Activated CD4-positive, alpha-beta T cell treated with anti-CD3 and anti-CD28 coated beads, Interleukin-2, amount 50 U/mL, for 16 hours (primary cell): ENCODE measurements at places on chromosomes 3 and 15.

DNA sequence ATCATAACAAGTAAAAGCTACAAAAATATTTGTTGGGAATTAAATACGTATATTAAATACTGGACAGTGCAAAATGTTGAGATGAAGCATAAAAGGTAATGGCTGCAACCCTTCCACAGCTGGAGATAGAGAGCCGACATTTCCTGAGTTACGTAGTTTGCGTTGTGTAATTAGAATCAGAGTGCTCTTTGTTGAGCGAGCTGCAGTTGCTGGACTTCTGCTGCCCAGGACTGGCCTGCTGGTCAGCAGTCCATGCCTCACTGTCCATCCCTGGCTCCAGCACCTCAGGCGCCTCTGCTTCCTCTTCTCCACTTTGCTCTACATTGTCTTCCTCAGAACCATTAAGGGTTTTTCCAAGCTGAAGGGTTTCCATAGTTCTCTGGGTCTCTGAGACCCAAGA, 28.4 kb upstream of the SHC4 start:
- no peak for DNase-seq

DNA sequence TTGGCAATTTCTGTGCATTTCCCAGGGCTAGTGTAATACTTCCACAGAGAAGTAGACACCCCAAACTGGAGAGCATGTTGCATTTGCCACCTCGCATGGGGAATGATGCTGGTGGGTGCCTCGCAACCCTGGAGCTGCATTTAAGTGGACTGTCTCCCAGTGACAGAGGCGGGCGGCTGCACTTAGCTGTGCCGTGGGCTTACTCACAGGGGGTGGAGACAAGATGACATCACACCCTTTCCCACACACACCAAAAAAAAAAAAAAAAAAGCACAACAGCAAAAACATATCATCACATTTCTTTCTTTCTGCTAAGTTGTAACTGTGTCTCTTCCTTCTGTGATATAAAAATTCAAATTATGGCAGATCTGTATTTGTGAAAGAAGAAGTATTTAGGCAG, at the start of gene ABI3BP:
ABI3BP (minus strand) TSS at position 113 of the 400 bp plus-strand sequence; CDS start at position 76, 37 bp downstream.
- no peak for DNase-seq

DNA sequence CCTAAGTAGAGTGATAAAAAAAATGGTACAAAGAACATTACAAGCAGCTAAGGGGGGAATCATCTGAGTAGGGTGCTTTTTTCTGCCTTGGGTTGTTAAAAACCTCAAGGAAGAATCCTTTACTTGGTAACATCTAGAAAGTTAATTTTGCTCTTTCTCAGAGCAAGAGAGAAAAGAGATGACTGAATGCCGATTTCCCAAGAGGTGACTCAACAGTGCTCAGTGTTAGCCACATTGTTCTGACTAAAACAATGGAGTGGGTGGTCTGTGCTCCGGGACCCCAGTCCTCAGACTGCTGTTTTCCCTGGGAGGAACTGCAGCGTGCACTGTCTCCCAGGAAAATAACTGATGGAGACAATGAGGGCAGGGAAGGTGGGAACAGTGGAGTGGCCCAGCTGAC, 41.1 kb upstream of the RASGRP1 start:
- no peak for DNase-seq

DNA sequence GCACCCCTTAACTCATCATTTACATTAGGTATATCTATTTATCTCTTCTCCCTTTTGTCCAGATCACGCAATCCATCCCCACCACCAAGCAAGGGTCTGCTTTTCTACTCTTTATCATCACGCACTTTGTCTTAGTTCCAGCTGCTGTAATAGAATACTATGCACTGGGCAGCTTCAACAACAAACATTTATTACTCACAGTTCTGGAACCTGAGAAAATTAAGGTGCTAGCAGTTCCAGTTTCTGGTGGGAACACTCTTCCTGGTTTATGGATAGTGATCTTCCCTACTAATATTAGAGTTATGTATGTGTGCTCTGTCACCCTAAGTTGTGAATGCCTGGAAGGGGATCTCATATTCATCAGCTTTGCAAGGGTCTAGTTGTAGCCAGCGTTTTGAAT, 687.0 kb downstream of the NTRK3 start:
- DNase-seq: no peak

DNA sequence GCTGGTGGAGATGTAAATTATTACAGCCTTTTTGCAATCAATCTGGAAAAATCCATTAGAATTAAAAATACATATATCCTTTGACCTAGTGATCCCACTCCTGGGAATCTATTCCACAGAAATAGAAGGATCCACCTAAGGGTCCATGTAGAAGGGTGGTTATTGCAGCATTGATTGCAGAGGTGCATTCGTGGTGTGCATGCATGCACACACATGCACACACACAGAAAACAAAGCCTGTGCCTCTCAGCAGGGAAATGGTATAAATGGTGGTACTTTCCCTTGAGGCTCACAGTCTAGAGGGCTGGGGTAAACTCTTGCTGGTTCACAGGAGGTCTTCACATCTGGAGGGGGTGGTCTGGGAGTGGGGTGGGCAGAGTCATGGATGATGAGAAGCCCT, 19.4 kb upstream of the ADPGK start:
- no peak for DNase-seq

GRCh38 chr3:38168151-38169026, 3.1 kb downstream of the OXSR1 start:
- DNase-seq: no peak

DNA sequence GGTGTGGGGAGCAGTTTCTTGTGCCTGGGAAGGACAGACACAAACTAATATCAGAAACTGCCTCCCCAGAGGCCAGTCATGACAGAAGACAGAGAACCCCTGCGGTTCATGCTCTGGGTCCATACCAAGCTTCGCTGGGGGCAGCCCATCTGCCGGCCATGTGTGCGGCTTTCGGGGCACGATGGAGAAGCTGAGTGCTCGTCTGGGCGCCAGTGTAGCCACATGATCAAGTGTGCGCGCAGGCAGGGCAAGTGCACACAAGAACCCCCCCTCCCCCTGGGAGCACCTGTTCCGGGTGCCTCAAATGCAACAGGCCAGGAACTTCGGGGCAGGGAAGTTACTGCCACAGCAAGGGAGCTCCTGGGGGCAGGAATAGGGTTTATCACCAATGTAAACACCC, 1.8 kb downstream of the ADAMTS17 start:
- DNase-seq: no peak

- no peak for DNase-seq
These were observed 359.6 kb upstream of the TPRG1 start for GRCh38 chr3:188812198-188812597.

DNA sequence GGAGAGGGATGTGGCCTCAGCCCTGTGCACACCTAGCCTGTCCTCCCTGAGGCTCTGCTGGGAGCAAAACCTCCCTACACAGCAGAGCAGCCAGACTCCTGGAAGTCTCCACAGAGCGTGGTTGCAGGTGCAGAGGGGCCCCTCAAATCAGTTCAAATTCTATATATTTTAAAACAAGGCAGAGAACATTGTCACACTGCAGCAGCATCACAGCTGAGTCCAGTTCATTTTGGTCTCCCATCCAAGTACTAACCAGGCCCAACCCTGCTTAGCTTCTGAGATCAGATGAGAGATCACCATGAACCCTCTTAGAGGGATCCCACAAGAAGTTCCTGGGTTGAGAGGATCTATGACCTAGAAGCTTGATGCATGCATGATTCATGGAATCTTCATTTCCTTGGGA, 331.0 kb upstream of the RGMA start:
- DNase-seq: peak; percentile 2

- no peak for DNase-seq
These were observed 20.5 kb downstream of the ATRIP start for GRCh38 chr3:48467110-48467454.

- DNase-seq: no peak
These were observed 169.9 kb downstream of the WDR72 start for GRCh38 chr15:53589520-53590057.

GRCh38 chr3:129052675-129053074, 7.9 kb upstream of the GP9 start:
- DNase-seq: no peak

DNA sequence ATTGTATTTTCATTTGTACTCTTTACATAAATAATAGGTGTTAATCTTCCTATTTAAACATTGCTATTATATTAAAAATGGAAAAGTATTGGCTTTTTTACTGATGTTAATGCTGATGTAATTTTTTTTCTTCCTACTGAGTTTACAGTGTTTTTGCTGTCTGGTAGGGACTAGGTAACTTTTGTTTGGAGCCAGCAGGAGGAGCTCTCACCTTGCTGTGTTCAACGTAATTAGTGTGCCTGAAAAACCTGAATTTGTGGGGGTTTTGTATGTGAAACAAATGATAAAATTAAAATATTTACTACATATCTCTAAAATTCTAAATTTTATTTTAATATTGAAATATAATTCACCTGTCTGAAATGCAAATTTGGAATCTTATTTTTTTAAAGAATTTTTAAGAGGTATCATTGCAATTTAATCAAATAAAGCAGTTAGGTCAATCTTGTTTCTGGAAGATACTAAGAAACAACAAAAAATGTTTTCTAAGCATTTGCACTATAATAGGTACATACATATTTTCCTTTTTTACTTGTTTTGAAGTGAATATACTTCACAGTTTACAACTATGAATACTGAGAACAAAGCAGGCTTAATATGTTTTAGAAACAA, 48.8 kb downstream of the EPHA6 start:
- peak; percentile 16 for DNase-seq

- DNase-seq: no peak
These were observed 161.0 kb downstream of the NAALADL2 start for GRCh38 chr3:175020101-175020500.

DNA sequence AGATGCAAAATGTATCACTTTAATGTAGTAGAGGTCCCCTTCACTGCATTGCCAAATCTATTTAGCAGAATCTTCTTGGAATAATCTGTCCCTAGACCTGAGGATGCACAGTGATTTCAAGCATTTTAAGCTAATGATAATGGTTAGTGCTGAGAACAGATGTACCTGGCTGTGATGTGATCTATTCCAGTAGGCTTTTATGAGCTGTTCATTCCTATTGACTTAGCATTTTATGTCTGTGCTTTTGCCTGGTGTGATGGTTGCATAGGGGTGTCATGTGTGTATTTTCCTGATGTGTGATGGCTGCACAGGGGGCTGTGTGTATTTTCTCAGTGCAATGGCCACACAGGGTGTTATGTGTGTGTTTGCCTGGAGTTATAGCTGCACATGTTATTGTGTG, 272.9 kb downstream of the TIGIT start:
- DNase-seq: no peak

DNA sequence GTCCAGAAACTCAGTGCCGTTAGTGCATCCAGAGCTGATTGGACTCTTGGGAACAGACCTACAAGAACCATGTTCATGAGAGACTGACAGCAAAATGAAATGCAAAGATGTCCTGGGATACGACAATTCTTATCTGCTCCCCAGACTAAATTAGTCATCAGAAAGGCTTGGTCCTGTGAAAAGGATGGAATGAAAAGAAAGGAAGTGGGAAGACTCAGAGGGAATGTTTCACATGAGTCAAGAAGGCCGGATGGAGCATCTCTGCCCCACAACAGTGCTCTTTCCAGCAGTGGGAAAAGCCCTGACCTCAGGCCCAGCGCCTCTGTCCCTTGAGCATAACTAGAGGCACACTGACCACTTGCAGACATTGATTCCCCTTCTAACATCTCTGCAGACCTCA, 39.3 kb upstream of the UACA start:
- no peak for DNase-seq

GRCh38 chr3:130291148-130291547, 54.3 kb upstream of the COL6A5 start:
- DNase-seq: no peak

DNA sequence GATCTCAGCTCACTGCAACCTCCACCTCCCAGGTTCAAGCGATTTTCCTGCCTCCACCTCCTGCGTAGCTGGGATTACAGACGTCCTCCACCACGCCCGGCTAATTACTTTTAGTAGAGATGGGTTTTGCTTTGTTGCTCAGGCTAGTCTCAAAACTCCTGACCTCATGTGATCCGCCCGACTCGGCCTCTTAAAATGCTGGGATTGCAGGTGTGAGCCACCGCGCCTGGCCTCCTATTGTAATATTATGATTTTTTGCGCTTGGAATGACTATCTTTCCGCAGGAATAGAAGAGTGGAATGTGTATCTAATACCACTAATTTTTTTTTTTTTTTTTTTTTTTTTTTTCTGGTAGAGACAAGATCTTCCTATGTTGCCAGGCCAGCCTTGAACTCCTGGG, 1.8 kb downstream of the ARL8B start:
- no peak for DNase-seq

DNA sequence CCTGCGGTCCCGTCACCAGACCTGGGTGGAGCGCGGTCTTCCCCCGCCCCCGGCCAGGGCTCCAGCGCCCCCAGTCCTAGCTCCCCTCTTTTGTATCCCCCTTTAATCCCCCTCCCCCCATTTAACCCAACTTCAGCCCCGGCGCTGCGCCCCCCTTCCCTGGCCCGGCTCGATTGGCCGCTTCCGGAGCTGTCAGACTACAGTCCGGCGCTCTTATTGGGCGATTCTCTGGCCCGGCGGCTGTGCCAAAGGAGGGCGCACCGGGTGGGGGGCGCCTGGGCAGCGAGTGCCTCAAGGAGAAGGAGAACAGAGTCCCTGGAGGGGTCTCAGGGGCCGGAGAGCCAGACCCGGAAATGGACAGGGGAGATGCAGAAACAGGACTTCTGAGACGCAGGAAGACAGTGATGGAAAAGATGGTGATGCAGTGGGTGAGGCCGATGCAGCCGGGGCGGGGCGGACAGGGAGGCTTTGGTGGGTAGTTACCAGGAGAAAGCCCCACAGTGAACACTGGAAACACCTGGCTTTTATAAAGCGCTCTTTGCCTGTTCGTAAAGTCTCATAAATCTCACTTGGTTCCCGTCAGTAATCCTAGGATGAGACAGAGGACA, 1.2 kb upstream of the ADCY5 start:
- no peak for DNase-seq

DNA sequence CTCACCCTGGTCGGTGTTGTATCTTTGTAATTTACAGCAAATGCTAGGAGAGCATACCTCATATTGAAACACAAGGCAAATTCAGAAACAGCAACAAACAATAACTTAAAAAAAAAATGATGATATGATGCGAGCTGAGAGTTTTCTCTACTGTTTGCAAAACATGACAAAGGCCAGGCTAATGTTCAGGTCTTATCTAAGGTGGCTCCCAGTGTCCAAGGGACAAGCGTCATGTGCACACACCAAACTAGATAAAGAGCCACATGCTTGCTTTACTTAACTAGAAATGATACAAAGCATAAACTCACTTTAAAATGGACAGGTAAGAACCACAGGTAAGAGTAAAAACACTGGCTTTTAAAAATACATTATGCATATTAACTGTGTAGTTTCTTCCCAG, 375.9 kb downstream of the FOXP1 start:
- no peak for DNase-seq

DNA sequence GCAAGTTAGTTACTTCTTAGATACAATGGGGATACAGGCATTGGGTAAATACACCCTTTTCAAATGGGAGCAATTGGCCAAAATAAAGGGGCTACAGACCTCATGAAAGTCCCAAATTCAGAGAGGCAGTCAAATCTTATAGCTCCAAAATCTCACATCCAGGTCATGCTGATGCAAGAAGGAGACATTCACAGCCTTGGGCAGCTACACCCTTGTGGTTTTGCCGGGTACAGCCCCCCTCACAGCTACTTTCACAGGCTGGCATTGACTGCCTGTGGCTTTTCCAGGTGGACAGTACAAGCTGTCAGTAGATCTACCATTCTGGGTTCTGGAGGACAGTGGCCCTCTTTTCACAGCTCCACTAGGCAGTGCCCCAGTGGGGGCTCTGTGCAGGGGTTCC, 17.5 kb upstream of the PLSCR1 start:
- no peak for DNase-seq

- no peak for DNase-seq
These were observed 10.2 kb upstream of the GATA2 start for GRCh38 chr3:128503164-128503651.
